ENCODE measurements at places on chromosomes 5 and 9.

GRCh38 chr9:130193103-130193502 is 20.9 kb downstream of the NCS1 start:
- no peak for DNase-seq

DNA sequence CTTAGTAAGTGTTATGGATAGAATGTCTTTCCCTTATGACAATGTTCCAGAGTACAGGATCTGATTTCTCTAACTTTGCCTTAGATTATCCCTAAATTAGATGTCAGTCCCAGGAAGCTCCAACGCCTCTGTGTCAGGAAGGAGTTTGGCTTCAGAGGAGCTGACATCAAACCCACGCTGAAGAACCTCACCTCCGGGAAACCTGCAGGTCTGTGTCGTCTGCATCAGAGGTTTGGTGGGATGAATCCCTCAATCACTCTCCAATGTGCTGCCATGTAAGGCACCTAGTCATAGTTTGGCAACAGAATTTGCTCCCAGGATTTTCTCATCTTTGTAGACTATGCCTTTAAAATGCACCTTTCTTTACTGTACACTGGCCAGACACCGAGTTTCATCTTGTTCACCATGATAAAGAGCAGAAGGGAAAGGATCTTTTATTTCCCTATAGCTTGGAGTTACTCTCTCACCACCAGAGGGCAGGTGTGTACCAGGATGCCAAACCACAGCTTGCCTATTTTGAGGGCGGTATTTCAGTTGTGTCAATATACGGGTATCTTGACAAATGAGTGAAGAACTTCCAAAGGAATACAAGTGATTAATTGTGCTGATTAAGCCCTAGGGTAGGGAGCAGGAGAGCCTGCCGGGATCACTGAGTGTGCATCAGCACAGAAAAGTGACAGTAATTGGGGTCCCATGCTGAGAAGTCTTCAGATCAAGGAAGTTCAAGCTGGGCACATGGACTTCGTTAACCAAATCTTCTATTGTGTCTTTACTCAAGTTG is 23.4 kb downstream of the MINAR2 start:
- peak; percentile 62 for DNase-seq

- DNase-seq: no peak
Measured at GRCh38 chr5:38639377-38640358, 83.2 kb upstream of the LIFR start.

- no peak for DNase-seq
Measured at GRCh38 chr5:147485046-147485445, 24.8 kb downstream of the DPYSL3 start.
